Activated CD8-positive, alpha-beta memory T cell treated with anti-CD3 and anti-CD28 coated beads for 1 hour (primary cell): ENCODE measurements at places on chromosomes 1 and 21.

DNA sequence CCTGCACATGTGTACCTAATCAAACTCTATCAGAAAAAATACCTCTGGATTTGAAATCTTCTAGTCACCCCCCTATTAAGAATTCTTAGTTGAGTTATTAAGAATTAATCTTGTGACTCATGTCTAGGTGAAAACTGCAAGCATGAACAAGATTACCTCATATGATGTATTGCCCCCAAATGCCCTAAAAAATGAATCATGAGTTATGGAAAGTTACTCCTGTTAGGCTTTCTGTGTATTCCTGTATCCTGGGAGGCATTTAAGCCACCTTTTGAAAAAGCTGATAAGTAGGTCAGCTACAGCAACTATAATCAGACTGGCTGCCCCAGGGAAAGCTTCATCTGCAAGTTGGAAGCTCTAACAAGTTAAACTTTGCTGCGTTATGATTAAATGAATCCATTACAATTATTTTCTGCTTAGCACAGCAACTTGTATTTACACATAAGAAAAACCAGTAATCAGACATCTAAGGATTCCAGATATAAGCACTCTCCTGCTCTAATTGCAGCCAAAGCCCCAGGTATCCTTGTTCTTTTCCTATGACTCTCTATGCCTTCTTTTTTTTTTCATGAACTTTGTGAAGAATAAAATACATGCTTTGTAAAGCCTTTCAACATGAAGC is 147.7 kb downstream of the NTPCR start:
- no peak for DNase-seq

GRCh38 chr1:45026446-45026845 is 14.4 kb downstream of the UROD start:
- no peak for DNase-seq

DNA sequence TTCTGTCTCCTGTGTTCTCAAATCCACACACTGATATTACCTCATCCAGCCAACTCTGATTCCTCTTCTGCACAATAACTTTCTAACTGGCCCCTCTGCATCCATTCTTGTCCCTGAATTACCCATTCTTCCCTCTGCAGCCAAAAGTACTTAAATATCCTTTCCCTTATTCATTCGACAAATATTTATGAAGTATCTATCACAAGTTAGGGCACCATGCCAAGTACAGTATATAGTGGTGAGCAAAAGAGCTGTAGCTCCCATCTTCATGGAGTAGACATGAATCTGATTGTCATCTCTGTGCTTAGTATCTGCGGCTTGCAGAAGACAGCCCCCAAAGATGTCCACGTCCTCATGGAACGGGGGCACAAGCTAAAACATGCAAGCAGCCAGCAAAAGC is 316.8 kb downstream of the SETD4 start:
- no peak for DNase-seq

- no peak for DNase-seq
These were observed 6.4 kb upstream of the ERI3 start for GRCh38 chr1:44361478-44361877.

DNA sequence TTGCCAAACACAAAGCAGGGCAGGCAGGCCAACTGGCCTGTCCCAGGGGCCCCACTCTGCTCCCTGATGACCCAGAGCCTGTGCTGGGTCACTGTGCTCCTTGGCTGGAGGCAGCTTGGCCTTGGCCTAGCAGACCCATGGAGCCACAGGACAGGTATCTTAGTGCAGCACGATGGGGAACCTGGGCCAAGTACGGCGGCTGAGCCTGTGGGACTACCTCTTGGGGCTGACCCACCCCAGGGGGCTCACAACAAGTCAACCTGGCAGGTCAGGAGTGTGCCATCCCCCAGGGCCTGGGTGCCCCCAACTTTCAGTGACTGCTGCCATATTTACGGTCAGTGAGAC is 10.1 kb upstream of the FGR start:
- no peak for DNase-seq

GRCh38 chr1:18140411-18140810 is 32.8 kb downstream of the IGSF21 start:
- no peak for DNase-seq

- no peak for DNase-seq
These were observed 5.0 kb downstream of the PPP1R15B start for GRCh38 chr1:204406621-204407020.

DNA sequence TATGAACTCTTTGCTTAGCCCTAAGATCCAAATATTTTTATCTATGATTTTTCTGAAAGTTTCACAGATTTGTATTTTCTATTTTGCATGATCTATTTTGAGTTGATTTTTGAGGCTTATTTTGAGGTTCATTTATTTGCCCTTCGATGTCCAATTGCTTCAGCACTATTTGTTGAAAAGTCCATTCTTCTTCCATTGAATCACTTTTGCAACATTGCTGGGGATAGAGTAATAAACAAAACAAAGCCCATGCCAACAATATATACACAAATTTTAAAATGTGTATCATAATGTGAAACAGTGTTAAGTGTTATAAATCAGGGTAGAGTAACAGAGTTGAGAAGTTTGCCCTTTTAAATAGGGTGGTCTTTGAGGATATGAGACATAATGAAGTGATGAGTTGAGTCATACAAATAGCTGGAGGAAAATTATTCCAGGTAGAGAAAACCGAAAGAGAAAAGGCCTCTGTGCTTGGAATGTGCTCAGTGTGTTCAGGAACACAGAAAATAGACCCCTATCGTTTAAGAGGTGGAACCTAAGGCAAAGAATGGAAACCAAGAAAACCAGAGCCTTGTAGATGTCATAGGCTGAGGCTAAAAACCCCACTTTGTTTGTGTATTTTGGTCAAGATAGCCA is 172.7 kb upstream of the NR5A2 start:
- DNase-seq = no peak
